A549 treated with Mapracorat at 1 μM for 4 hours (cell line): ENCODE measurements at places on chromosomes 3 and 15. TPM values are rescaled to one million over a fixed set of nuclear protein-coding genes. Genes with fewer than 3 reads are reported as not detected.

ALDH1L1 gene
- 0.14 to 0.76 TPM (median 0.39 TPM) in 5 replicates for total RNA-seq

RASSF1 gene
- total RNA-seq: 16.1 to 20.9 TPM (median 20.4 TPM) in 5 replicates

PPARG gene
- total RNA-seq: 38.8 to 42.6 TPM (median 41.4 TPM) in 5 replicates

CLCN2 gene
- total RNA-seq: 4.9 to 6.9 TPM (median 6.5 TPM) in 5 replicates

HYKK gene
- 5.3 to 7.1 TPM (median 6.2 TPM) in 5 replicates for total RNA-seq

CCR9 gene
- total RNA-seq: not detected in 5 replicates

SYNPR gene
- not detected in 5 replicates for total RNA-seq

GASK1A gene
- 0.06 to 0.08 TPM in 2 of 5 replicates, not detected in the others for total RNA-seq

ABHD17C gene
- 27.7 to 32.5 TPM (median 29.0 TPM) in 5 replicates for total RNA-seq

PTH1R gene
- total RNA-seq: 1.1 to 1.8 TPM (median 1.4 TPM) in 5 replicates

ACTC1 gene
- total RNA-seq: 0.17 to 0.50 TPM (median 0.20 TPM) in 5 replicates

CADPS gene
- total RNA-seq: not detected in 5 replicates

CCDC39 gene
- total RNA-seq: not detected in 5 replicates

RARRES1 gene
- total RNA-seq: 7.7 to 11.7 TPM (median 11.2 TPM) in 5 replicates

TBC1D23 gene
- 11.1 to 13.7 TPM (median 12.8 TPM) in 5 replicates for total RNA-seq

NEK10 gene
- total RNA-seq: 0.56 to 1.1 TPM (median 0.74 TPM) in 5 replicates

CCDC66 gene
- total RNA-seq: 4.4 to 6.4 TPM (median 5.2 TPM) in 5 replicates

RYR3 gene
- total RNA-seq: 0.08 to 0.22 TPM (median 0.09 TPM) in 3 of 5 replicates, not detected in the others

PPP1R2 gene
- 17.4 to 22.4 TPM (median 18.5 TPM) in 5 replicates for total RNA-seq

THPO gene
- 0.08 to 0.16 TPM (median 0.15 TPM) in 3 of 5 replicates, not detected in the others for total RNA-seq

MAGEF1 gene
- 25.9 to 31.6 TPM (median 28.4 TPM) in 5 replicates for total RNA-seq
